ENCODE measurements at places on chromosomes 1 and 21. TPM values are rescaled to one million over a fixed set of nuclear protein-coding genes. Genes with fewer than 3 reads are reported as not detected.
A peak's percentile ranks its signal among the peaks of the same experiment; 100 is the strongest.

CYP4B1 gene
- not detected for total RNA-seq

ALX3 gene
- not detected for total RNA-seq

CLIC6 gene
- not detected for total RNA-seq

- DNase-seq, result no peak
Measured at GRCh38 chr21:44893948-44894656, 20.6 kb upstream of the PTTG1IP start.

DNA sequence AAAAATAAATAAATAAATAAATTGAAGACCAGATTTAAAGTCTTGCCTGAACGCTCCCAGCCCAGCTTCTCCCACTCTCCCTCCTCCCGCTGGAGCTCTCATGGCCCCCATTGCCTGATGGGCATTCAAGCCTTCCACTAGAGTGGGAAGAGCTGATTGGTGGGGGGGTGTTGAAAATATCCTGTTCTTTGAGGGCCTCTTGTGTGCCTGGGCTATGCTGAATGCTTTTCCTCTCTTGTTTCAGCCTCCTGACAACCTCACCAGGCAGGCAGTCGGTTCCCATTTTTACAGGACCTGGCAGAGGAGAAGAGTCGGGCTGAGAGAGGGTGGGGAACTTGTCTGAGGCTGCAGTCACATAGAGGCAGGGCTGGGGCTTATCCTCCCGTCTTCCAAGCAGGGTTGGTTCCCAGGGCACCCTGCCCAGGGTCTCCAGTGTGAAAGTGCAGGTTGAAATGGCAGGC, 59.2 kb upstream of the SSBP3 start:
- no peak for DNase-seq

DNA sequence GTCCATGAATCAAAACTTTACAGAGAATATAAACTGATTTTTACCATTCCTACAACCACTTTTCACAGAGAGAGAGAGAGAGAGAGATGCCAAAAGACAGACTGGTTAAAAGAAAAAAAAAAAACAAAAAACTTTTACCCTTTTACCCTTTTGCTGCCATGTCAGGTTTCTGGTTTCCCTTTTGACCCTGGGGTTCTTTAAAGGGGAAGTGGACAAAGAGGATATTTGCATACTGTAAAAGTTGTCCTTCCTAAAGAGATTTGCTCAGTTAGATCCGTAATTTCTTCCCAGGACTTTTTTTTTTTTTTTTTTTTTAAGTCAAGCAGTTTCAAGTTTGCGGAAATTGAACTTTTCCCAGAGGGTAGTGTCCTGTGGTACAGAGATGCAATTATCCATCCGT, 287.8 kb upstream of the RGS18 start:
- no peak for DNase-seq

- DNase-seq, result no peak
Measured at GRCh38 chr1:62307895-62308492, 11.2 kb downstream of the KANK4 start.

GRCh38 chr1:104064399-104064798, 314.7 kb downstream of the AMY1C start:
- no peak for DNase-seq

GRCh38 chr1:6234502-6235295, 1.1 kb downstream of the ICMT start:
- no peak for DNase-seq

DNA sequence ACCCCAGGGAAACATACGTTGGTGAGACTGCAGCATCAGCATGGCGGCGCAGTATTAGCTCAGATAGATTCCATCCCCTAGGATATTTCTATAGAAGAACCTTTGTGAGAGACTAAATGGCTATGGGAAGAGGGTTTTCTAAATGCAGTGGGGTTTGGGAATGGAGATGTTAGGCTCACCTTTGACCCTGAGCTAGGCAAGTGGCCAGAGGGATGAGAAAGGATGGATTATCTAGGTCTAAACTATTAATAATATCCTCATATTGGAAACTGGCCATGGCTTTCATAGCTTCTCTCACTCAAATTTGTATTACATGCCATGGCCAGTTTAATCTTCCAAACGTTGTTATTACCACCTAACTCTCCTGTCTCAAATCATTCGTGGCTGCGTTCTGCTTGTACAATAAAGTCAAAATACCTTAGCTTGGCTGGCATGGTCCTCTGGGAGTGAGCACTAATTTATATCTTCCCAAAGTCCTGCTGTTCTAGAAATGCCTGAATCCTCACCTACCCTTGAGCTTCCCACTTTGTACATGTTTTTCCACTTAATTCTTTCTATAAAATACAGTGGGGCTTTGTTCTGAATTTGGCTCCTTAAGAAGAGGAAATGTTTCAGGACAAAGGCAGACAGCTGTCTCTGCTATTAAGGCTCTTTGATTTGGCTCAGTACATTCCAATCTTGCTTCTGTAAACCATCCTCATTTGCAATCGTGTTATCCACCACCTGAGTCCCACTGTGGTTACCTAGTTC, 31.0 kb upstream of the COG2 start:
- DNase-seq, result no peak

GRCh38 chr1:15176898-15177665, 23.5 kb downstream of the TMEM51 start:
- DNase-seq, result no peak

GRCh38 chr1:196655494-196655893, 3.7 kb downstream of the CFH start:
- DNase-seq, result no peak

- DNase-seq, result no peak
Measured at GRCh38 chr1:53655931-53656746, 82.8 kb downstream of the GLIS1 start.

DNA sequence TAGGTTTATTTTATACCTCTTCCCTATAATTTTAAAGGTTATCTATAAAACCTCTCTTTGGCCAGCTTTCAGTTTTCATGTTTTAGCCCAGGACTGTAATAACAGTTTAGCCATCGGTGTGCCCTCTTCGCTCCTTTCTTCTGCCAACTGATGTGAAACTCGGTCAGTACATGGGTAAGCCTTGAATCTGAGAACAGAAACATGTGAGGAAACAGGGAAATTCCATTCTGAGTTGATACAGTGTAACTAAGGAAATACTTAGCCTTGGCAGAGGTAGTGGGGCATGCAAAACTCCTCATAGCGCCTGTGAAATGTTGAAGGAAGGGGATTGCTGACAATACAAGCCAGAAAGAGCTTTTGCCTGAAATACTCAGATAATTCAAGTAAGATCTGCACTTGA, 465.2 kb downstream of the NCAM2 start:
- DNase-seq, result no peak

DNA sequence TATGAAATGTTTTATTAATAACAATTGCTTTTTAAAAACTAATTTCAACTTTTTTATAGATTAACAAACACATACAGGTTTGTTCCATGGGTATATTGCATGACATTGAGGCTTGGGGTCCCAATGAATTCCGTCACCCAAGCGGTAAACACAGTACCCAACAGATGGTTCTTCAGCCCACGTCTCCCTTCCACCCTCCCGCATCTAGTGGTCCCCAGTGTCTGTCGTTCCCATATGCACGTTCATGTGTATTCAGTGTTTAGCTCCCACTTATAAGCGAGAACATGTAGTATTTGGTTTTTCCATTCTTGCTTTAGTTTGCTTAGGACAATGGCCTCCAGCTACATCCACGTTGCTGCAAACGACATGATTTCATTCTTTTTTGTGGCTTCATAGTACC, 48.6 kb downstream of the NOS1AP start:
- no peak for DNase-seq

DNA sequence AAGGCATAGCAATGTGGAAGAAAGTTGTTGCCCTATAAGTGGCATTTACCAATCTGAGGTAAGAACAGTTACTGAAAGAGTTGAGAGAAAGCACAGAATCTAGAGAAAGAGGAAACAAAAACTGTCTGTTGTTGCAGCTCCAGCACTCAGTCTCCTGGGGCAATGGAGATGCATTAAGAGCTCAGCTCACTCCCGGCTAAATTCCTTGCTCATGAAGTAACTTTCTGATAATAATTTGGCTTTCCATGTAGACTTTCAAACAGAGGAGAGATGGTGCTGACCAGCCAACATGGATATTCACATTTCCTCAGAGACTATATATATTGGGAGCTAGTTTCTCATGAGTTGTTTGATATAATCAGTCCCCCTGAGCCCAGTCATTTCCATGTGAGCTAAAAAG, 135.3 kb downstream of the GDAP2 start:
- no peak for DNase-seq

GRCh38 chr1:156160743-156161171, 7.4 kb downstream of the SEMA4A start:
- peak; percentile 66 for DNase-seq

Data from activated CD4-positive, alpha-beta T cell treated with anti-CD3 and anti-CD28 coated beads, Interleukin-2, amount 10 ng/mL, durations not matched to agents 7 days and 5 days (primary cell).